ENCODE measurements at places on chromosomes 7 and 10. TPM values are rescaled to one million over a fixed set of nuclear protein-coding genes. Genes with fewer than 3 reads are reported as not detected.

DNA sequence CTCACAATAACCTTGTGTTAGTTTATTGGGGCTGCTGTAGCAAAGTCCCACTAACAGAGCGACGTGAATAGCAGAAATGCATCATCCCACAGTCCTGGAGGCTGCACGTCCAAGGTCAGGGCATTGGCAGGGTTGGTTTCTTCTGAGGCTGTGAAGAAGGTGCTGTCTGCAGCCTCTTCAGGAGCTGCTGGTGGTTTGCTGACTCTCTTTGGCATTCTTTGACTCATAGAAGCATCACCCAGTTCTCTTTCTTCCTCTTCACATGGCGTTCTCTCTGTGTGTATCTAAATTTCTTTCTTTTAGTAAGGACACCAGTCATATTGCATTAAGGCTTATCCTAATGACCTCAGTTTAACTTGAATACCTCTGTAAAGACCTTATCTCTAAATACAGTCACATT, 428.4 kb upstream of the KLF6 start:
- DNase-seq = no peak

DNA sequence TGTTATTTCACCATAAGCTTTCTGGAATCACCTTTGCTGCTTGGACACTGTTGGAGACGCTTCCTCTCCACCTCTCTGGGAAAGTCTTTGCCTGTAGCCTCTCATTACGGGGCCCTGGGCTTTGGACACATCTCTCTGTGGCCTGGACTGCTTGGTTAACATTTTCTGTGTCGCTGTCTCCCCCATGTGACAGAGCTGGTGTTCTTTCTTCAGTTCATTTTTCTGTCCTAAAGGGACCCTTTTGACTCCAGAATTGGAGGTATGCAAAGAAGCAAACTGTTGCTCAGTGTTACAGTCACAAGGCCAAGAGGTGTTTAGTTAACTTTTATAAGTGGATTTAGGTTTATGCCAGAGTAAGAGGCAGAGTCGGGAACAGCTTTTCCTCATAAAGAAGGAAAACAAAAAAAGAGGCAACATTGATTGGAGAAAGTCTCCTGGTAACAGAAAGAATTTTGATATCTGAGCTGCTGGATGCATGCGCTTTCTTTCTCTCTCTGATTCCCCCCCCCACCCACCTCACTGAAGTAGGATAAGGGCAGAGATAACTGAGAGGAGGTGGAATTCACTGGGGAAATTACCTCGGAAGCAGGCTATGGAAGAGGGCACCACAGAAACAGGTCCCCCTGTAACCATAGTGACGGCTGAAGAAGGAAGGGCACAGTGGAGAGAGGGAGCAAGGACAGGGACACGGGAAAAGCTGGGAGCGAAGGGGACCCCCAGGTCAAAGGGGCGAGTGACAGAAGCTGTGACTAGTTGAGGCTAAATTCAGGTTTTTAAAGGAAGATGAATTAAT, 57.8 kb downstream of the LGI1 start:
- no peak for DNase-seq

DNA sequence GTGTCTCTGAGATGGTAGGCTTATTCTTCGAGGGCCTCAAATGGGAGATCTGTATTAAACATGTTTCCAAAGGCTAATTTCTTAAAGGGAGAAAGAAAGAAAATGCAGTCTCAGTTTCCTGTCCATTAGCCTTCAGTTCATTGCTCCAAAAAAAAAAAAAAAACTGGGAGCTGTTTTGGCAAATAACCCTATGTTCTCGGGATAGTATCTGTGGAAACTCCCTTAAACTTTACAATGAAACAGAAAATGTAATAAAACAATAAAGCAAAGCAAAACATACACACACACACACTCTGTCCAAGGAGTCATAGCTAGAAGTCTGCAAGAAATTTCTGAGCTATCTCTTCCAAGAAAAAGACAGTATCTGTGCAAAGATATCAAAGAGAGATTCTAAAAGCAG, 172.5 kb upstream of the CELF2 start:
- DNase-seq = no peak

- no peak for DNase-seq
These were observed 1.6 kb upstream of the TASOR2 start for GRCh38 chr10:5683065-5683464.

GRCh38 chr7:132295175-132295574, 281.1 kb downstream of the PLXNA4 start:
- DNase-seq = no peak

DNA sequence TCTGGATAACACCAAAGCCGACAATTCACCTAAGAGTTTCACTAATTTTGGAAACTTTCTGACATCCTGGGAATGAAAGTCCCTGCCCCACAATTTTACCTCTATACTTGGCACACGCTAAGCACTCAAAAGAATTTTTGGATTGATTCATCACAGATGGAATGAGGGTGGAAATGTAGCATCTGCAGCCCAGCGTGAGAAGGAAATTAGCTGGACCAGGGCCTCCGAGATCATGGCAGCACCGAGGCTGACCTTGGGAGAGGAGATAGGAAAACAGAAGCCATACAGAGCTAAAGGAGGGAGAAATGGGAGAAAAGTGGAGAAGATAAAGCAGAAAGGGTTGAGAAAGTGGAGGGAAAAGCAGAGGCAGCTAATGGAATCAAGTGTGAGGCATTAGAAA, 606.6 kb upstream of the DPP6 start:
- no peak for DNase-seq

DNA sequence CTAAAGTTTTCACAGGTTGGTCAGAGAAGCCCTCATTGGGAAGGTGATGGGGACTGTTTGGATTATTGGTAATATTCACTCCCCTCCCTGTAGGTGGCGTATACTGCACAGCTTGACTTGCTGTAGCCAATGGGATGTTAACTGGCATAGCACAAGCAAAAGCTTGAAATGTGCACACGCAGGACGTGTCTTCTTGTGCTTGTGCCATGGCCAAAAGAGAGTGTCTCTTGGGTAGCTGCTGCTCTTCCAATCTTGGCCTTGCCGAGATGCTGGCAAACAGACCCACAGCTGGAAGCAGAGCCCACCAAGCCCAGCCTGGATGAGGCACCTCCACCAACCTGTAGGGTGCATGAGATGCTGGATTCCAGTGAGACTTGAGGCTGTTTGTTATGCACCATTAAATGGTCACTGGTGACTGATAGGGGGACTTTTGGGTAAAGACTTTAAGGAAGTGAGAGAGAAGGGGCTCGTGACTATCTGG, 266.0 kb downstream of the GRID1 start:
- no peak for DNase-seq

- no peak for DNase-seq
These were observed 84.1 kb downstream of the PTPRE start for GRCh38 chr10:127990846-127991542.

DNA sequence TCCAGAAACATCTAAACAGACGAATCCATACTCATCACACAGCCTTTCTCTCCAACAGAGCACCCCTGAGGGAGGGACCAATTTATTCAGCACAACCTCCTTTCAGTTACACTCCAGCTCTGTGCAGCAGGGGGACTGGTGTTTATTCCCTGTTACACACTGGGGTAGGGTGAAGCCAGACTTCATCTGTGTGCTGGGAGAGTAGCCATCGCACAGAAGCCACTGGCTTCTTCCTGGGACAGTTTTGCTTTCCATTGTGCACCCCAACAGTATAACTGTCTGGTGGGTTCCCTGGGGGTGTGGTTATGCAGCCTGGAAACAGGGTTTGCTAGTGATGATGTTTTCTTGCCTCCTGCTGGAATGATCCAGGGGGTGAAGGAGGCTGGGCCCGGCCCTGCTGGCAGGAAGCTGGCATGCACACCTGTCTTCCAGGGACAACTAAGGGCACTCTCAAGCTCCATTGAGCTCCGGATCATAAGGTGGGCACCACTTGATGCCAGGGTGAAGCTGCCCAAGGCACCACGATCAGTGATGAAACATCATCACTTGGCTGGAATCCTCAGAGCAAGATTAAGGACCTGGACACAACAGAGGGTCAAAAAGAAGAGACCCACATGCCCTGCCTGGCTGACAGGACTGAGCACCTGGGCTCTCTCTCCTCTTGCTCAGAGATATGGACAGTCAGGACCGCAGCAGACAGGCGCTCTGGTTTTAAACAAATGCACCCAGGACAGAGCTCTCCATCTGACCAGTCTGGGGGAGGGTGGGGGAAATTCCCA, 293.2 kb downstream of the GRID1 start:
- DNase-seq = no peak

- no peak for DNase-seq
These were observed 117.5 kb upstream of the HGF start for GRCh38 chr7:81887098-81888090.

GRCh38 chr10:114266521-114266920, 27.5 kb downstream of the VWA2 start:
- no peak for DNase-seq

GRCh38 chr10:43772171-43772570, 123.5 kb upstream of the ZNF32 start:
- DNase-seq = no peak

DNA sequence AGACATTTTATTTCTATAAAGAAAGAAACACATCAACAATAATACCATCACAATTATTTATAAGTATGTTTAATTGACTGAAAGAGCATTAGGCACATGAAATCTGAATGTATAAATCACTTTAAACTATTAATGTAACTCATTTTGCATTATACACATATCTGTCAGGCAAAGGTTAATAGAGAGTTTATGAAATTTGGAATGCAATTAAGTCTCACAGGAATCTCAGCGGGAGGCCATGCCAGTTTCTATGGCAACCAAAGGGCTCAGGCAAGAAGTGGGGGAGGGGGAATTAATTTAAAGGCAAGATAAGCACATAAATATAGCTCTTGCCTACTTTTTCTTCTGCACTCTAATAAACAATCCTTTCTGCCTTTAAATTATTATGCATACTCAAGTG, 152.6 kb downstream of the SLC16A9 start:
- DNase-seq = no peak

GRCh38 chr10:113135025-113135424, 185.0 kb downstream of the TCF7L2 start:
- no peak for DNase-seq

DNA sequence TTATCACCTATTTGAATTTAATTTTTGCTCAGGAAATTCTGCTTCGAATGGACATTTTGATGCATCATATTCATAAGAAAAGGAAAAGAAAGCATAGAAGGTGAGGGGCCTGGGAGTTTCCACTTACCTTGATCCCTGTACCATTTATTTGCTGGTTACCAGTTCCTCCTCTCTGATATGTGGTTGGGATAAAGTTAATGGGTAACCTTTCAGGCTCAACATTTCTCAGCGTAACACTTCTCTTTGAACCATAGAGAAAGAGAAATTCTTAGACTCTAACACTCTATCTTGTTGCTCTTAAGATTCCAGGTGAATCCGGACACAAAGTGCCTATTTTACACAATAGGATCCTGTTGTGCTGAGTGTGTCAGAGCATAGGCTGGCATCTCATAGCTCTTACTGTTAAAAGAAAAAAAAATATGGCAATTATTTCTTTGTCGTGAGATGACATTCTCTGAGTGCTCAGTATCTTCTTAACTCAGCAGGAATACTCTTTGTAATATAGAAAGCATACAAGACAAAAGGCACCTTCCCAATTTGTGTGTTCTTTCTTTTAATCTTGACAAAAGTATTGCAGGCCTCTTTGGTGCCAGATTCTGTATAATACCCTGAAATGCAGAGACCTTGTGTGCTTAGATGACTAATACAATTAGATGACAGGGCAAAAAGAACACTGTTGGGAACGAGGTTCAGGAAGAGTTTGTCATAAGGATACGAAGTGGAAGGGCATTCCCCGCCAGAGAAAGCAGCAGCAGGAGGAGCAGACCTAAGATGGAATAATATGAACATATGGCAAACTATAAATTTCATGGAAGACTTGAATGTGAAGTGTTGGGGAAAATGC, 689.6 kb downstream of the NRG3 start:
- no peak for DNase-seq

DNA sequence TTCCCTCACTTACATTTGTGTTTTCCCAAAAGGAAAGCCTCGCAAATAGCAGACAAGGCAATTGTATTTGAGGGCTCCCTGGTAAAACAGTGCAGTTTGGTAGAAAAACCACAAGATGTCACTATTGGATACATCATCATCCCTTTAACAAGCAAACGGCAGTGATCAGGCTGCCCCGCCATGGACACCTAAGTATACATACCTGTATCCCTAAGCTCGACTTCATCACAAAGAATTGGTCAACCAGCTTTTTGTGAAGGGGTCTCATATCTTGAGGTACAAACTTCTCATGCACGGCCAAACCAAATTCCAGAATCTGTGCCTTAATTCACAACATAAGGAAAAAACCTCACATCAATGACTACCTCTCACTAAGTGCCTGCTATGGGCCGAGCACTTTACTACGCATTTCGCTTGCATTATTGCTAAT, 179.5 kb upstream of the IMMP2L start:
- DNase-seq = peak; percentile 34

GRCh38 chr10:7792541-7792940, 4.6 kb downstream of the ATP5F1C start:
- DNase-seq = no peak

DNA sequence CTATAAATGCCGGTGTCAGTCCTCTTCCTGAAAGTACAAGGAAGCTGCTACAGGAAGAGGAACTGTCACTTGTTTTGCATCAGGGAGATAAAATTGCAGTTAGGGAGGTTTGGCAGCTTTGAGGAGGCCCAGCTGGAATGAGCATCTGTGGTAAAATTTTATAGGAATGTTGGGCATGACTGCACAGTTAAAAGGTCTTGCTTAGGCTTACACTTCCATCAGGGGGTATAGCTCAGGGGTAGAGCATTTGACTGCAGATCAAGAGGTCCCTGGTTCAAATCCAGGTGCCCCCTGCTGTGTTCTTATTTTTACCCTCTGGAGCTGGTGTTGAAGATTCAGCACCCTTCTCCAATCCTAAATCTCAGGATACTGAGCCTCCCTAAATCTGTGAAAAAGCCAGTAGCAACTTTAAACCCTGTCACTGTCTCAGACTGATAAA, 65.9 kb downstream of the ZNF467 start:
- no peak for DNase-seq

DNA sequence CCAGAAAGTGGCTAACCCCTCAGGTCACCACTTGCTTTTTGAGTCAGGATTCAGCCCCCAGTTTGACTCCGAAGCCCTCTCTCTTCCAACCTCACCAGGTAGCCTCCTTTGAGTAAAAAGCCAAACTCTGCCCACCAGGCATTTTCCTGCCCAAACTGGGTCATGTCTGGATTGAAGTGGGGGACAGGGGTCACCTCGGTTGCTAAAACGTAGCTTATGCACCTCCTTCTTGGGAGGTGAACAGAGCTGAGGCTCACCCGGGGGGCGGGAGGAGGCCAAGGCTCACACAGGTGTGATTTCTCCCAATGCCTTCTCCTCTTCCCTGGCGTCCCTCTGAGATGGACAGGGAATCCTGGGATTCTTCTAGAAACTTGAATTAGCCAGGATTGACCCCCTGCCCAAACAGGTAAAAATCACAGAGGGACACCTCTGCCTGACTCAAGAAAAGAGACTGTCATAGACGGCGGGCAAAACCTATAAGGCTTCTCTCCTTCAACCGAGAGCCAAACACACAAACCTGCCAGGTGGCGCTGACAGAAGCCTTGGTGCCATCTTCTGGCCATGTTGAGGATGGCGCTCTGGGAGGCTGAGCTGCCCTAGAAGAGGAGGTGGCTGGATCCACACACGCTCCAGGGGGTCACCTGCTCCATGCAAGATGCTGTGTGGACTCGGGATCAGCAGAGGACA, 51.6 kb downstream of the PRLHR start:
- no peak for DNase-seq

The MAGI2 gene
- 3.7 TPM for polyA plus RNA-seq

The ETV1 gene
- polyA plus RNA-seq = 11.0 TPM

The CYP2C19 gene
- not detected for polyA plus RNA-seq

The SMO gene
- polyA plus RNA-seq = 36.8 TPM

The YAE1 gene
- 23.2 TPM for polyA plus RNA-seq

The HTR7 gene
- 0.18 TPM for polyA plus RNA-seq

The CARD11 gene
- polyA plus RNA-seq = 0.67 TPM

The KLF14 gene
- 1.1 TPM for polyA plus RNA-seq

The CYP3A7 gene
- 0.24 TPM for polyA plus RNA-seq

The LIPM gene
- polyA plus RNA-seq = not detected

The MACC1 gene
- 0.04 TPM for polyA plus RNA-seq

The SHH gene
- polyA plus RNA-seq = 0.06 TPM
